CD4-positive, alpha-beta T cell treated with Interleukin-6 for 4 hours (primary cell): ENCODE measurements at places on chromosomes 13 and 19.

- DNase-seq, result no peak
Measured at GRCh38 chr13:100347968-100348367, 240.6 kb downstream of the GGACT start.

GRCh38 chr13:104008541-104009435, 942.6 kb upstream of the SLC10A2 start:
- DNase-seq, result no peak

GRCh38 chr13:109253316-109253715, 533.1 kb downstream of the IRS2 start:
- DNase-seq, result no peak

DNA sequence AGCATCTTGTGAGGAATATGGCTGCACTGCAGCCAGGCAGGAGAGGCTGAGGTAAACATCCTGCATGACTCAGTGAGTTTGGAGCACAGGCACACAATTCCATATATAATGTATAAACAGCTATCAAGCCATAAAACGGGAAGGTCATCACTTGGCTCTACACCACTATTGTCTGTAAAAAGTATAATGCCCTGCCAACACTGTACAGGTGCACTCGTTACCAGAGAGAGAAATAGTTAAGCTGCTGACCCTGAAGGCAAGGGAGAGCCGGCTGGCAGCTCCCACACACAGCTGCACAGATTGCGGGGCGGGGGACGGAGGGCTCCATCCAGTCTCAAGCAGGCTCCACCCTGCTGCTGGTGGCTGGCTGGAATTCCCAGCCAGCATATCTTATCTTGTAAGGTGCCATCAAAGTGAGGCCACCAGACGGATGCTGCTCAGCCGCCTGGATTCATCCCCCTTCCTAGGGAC, 668.1 kb downstream of the SLITRK5 start:
- DNase-seq, result no peak

- no peak for DNase-seq
Measured at GRCh38 chr13:98938801-98939200, 39.1 kb downstream of the DOCK9 start.

- DNase-seq, result no peak
Measured at GRCh38 chr13:98984983-98985382, 7.1 kb upstream of the DOCK9 start.

DNA sequence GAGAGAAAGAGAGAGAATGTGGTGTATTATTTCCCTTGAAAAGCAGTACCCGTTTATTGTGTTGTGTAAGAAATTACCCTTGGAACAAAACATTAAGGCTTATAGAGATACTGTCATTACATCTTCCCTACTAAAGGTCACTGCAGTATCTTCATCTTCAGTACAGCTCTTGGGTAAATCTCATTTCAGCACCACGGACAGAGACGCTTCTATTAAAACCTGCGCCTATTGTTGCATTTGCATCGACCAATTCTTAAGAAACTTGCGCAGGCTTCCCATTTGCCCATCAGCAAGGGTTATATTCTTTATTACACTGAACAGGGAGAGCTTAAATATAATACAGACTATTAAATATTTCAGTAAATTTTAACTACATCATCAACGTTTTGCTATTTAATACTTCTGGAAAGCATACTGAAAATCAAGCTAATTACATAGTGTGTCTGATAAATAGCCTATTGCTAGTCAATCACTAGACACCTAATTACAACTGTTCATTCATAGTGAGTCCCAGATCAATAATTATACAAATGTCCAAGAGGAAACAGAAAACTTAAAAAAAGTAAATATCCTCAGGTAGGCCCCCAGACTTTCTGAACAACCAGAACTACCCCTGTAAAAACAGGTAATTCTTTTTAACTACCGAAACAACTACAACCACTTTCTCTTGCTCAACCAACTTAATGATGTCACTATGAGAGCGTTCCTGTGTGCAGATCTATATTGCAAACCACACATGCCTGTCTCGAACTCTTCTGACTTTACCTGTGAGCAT, 350.6 kb downstream of the LIG4 start:
- DNase-seq, result no peak

GRCh38 chr19:28171983-28172382, 1041.0 kb downstream of the UQCRFS1 start:
- DNase-seq, result no peak

DNA sequence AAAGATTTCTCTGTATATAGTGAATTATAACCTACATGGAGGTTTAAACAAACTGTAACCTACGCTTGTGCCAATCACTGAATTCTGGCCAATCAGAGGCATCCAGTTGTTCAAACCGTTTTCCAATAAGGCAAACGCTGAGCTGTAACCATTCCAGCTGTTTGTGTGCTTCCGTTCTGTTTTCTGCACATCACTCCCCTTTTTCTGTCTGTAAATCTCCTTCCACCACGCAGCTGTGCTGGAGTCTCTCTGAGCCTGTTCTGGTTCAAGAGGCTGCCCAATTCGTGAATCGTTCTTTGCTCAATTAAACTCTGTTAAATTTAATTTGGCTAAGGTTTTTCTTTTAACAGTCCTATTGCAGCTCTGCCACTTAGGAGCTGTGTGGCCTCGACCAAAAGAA, 552.5 kb downstream of the FGF9 start:
- no peak for DNase-seq

DNA sequence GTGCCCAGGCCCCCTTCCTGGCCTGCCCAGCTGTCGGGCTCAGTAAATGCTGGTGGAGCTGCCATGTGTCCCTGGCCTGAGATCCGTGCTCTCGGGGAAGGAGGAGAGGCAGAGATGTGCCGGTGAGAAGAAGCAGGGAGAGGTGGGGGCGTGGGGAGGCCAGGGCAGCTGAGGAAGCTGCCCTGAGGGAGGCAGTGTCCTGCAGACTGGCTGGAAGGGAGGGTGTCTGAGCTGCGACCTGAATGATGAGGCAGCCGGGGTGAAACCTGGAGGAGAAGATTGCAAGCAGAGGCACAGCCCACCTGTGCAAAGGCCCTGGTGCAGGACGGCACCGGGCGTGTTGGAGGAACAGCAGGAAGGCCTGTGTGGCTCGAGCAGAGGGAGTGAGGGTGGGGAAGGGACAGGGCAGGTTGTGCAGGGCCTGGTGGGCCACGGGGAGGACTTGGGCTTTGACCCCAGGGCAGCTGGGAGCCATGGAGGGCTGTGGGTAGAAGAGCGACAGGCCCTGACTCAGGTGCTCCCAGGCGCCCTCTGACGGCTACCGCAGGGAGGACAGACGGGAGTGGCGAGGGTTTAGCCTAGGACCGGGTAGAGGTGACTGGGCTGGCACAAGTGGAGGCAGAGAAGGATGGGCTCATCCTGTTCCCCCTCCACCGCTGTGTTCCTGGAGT, 14.0 kb upstream of the CELF5 start:
- DNase-seq, result peak; percentile 75

DNA sequence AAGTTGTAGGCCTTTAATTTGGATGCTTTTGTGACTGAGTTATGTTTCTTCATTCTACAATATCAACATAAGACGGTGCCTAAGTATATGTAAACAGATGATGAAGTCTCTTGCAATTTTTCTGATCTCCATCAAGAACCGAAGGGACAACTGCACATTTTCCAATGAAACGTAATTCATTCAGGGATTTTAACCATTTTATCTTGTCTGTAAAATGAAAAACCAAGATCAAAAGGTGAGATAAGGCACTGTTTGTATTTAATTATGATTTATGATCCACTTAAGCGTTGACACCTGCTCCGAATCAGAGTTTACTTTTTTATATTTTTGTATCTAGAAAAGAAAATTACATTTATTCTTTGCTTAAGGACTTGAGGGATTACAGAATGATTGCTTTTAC, 556.8 kb upstream of the ARGLU1 start:
- no peak for DNase-seq

GRCh38 chr19:46374536-46375475, 27.9 kb downstream of the PPP5C start:
- DNase-seq, result no peak

DNA sequence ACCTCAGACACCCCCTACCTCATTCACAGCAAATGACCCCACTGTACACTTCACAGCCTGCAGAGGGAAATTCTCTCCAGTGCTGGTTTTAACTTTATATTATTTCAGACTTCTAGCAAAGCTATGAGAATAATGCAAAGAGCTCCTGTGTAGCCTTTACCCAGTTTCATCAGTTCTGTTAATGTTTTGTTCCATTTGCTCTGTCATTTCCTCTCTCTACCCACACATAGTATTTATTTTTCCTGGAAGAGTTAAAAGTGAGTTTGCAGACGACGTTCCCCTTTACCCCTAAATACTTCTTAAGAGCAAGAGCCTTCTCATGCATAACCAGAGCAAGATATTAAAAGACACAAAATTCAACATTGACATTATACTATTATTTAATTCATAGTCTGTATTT, 49.9 kb upstream of the ADGRE1 start:
- DNase-seq, result no peak

- no peak for DNase-seq
Measured at GRCh38 chr19:40691421-40692211, 1.2 kb upstream of the NUMBL start.
